ENCODE measurements at places on chromosomes 12 and 14.
A peak's percentile ranks its signal among the peaks of the same experiment; 100 is the strongest.

DNA sequence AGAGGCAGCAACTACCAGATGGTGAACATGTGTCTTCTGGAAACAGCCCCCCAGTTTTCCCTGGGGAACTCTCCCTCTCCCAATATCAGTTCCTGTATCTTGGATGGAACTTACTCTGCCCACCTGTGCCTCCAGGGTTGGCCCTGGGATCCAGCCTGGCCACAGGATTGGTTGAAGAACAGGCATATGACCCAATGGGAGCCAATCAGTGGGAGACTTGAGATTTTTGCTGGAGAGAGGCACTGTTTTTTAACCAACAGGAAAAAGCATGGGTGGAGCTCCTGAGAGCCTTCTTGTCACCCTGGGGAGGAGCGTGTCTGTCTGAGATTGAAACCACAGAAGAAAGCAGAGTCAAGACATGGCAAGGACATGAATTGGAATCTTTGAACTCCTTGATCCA is 33.6 kb upstream of the COX6A1 start:
- no peak for DNase-seq

- no peak for DNase-seq
Measured at GRCh38 chr12:64187794-64188193, 34.3 kb downstream of the KICS2 start.

DNA sequence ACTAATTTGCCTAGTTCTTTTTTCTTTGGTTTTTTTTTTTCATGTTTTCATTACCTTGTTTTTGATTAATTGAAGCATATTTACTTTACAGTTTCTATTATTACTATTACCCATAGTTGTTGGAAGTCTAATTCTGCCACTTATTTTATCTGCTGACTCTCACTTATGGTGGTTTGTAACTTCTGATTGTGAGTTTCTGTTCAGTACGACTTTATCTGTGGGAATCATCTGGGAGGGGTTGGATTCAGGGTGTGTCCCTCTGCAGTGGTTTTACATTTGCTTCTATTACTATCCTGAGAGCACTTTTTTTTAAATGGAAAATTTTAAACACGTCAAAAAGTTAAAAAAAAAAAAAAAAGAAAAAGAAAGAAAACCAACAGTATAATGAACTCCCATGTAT is 26.4 kb upstream of the SOS2 start:
- DNase-seq: no peak

GRCh38 chr14:85233756-85234155 is 296.2 kb upstream of the FLRT2 start:
- DNase-seq: no peak

GRCh38 chr14:77027538-77028383 is 747 bp downstream of the IRF2BPL start:
- DNase-seq: peak; percentile 44

DNA sequence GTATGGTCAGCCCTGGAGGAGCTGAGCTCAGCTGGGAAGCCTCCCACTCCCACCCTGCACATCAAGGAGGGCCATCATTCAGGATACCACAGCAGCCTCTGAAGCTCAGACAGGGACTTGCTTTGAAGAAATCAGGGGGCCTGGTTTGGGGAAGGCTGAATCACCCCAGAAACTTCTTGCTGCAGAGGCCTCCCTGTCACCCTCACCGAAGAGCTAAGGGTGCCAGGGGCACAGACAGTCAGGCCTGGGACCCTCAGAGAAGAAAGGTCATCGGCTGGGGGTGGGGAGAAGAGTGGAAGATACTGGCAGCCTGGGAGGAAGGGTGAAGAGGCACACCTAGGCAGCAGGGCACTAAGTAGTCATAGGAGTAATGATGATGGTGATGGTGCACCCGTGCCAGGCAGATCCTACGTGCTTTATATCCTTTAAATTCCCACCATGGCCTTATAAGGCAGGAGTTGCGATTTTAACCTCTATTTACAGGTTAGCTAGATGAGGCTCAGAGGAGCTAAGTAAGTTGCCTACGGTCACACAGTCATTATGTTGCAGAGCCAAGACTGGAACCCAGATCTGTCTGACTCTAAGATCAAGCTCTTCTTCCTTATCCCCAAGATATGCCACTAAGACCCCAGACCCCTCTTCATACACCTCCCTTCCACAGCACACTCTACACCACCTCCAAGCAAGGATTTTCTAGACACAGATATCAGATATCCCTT is 28.5 kb upstream of the PNMA1 start:
- DNase-seq: no peak

DNA sequence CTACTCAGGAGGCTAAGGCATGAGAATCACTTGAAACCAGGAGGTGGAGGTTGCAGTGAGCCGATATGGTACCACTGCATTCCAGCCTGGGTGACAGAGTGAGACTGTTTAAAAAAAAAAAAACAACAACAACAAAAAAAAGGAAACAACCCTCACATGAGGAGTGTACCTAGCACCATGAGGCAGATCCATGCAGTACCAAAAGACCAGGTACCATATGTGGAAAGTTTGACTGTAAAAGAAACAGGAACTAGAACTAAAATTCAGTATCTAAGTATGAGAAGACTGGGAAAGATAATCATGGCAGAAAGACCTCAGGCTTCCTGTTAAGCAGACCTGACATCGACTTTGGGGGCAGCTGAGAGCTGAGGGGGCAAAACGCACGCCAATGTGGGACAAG is 55.1 kb downstream of the TRAFD1 start:
- DNase-seq: no peak

GRCh38 chr12:64824500-64825142 is at the start of gene TBC1D30:
Gene TBC1D30, plus strand, starts transcription at chr12:64824647. Its CDS starts 233 bp downstream, at chr12:64824880.
- peak; percentile 8 for DNase-seq

GRCh38 chr14:63308723-63309317 is 9.9 kb downstream of the GPHB5 start:
- DNase-seq: no peak

DNA sequence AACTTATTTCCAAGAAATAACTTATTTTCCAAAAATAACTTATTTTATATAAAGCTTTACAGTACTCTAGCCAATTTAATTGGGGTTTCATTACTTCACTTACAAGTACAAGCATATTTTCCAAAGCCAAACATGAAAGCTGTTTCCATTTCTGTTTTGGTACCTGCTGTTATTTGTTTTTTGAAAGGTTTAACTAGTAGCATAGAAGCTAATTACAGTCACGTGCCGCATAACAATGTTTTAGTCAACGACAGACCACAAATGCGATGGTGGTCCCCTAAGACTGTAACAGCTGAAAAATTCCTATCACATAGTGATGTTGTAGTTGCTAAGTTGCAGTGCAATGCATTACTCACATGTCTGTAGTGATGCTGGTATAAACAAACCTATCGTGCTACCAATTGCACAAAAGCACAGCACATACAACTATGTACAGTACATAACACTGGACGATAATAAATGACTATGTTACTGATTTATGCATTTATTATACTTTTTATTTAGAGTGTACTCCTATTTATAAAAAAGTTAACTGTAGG is 21.7 kb downstream of the PTPN21 start:
- DNase-seq: no peak

DNA sequence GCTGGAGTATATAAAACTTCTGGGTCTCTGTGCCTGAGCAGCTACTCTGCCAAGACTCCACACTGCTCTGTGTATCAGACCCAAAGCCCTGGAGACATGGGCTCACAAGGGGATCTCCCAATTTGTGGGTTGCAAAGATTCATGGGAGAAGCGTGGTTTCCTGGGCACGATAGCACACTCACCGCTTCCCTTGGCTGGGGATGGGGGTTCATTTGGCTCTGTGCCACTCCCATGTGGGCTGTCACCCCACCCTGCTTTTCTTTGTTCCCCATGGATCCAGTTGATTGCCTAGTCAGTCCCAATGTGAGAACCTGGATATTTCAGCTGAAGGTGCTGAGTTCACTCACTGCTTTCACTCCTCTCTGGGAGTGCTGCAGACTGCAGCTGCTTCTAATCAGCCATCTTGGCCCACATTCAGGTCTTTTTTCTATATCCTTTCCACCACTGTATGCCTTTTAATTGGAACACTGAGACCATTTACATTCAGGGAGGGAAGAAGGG is 40.0 kb upstream of the PCNX4 start:
- DNase-seq: no peak

All from stimulated activated CD4-positive, alpha-beta T cell treated with anti-CD3 and anti-CD28 coated beads, Interleukin-15, amount 100 ng/mL, for 48 hours (primary cell).